Mesothelial cell of epicardium (in vitro differentiated cells): ENCODE measurements at places on chromosomes 7 and 10.

DNA sequence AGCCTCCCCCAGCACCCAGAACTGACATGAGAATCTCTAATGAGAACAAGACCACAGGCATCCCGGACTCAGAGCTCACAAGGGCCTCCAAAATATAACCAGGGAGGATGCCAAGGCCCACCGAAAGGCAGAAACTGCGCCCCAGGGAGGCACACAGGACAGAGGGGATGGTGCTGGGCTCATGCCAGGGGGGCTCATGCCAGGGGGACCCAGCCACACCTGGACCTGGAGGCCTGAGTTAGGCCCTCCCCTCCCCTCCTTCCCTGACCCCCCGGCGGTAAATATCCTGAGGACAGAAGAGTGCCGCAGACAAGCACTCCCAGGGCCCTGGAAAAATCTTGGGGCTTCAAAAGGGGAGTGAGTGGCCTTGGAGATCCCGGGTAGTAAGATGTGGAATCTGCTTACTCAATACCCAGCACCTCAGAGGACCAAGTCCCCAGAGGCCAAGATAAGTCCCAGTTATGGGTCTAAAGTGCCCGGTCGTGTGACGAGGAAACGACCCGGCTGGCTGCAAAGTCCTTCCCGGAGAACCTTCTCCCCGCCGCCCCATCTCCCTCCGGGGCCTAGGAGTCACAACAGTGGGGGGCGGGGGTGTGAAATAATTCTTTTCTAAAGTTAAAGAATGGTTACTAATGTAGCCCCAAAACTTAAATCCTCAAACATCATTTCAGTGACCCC is 11.9 kb downstream of the PDGFA start:
- DNase-seq: no peak

DNA sequence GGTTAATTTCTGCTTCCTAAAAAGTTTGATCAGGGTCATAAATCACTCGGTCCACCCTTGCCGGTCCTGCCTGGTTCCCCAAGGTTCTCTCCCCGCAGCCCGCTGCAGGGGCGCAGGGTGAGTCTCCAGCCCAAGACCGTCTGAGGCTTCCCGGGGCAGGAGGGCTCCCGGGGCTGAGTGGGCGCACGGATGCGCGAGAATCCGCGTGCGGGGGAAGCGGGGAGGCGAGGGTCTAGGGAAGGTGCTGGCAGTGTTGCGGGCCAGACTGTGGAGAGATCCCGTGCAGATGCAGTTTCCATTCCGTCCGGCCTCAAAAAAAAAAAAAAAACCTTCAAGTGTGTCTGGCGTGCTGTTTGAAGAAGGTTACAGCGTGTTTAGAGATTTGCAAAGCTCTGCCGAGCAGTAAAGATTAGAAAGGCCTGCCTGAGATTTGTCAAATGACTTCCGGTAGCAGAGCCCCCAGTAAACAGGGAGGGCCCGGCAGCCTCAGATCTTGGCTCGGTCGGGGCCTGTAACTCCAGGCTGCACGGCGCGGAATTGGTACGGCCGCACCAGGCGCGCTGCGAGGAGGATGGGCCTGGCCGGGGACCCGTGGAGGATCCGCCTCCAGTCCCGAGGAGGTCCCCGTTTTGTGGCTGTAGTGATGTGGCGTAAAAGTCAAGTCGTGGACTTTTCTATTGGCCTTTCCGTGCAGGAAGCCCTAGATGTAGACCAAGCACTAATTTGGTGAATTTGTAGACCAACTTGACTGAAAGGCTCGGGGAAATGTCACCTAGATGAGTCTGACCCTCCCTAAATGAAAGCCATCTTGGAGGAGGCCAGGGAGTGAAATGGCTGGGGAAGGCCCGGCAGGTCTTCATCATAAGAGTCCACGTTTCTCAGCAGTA is 293.2 kb upstream of the NFE2L3 start:
- DNase-seq: no peak

- no peak for DNase-seq
Measured at GRCh38 chr10:124700293-124701037, 43.7 kb downstream of the FAM53B start.

- no peak for DNase-seq
Measured at GRCh38 chr10:103278537-103278823, 1.5 kb downstream of the INA start.

DNA sequence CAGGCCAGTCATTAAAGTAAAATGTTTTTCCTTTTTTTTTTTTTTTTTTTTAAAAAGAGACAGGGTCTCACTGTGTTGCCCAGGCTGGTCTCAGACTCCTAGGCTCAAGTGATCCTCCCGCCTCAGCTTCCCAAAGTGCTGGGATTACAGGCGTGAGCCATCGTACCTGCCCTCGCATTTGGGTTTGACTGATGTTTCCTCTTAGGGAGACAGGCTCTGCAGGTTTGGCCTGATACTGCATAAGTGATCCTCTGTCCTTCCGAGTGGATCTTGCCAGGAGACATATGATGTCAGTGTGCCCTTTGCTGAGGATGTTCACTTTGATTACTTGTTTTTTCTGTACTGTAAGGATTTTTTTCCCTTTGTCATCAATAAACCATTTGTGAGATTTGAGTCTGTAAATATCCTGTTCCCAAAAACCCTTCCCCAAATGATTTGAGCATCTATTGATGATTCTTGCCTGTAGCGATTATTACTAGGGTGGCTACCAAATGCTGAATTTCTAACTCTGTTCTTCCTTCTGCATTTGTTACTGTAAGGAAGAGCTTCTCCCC is 19.7 kb downstream of the LIMK1 start:
- no peak for DNase-seq

DNA sequence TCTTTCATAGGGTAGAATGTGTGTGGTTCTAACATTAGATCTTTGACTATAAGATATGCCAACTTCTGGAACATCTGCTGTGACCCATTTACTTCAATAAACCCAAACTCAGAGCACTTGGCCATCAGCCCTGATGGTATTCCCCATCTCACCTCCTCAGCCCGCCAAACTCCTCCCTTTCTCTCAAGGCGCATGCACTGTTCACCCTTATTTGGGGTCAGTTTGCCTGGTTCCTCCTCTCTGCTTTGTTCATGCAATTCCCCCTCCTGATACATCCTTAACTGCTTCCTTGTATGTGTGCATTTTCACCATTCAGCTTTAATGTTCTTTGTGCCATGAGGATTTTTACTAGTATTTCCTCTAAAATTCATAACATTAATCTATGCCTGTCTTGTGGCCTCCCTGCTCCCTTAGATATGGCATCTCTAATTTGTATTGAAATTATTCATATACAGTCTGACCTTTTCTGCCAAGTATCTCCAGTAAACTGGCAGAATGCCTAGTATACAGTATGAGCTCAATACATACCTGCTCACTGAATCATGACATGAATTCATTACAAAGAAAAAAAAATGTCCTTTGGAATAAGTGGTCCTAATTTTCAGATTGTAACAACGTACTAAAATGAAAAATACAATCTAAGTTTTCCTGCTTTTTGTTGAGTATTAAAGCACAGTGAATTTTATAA is 336.8 kb upstream of the IGFBP3 start:
- DNase-seq: no peak

GRCh38 chr10:13272164-13272571 is 27.7 kb downstream of the PHYH start:
- DNase-seq: no peak

DNA sequence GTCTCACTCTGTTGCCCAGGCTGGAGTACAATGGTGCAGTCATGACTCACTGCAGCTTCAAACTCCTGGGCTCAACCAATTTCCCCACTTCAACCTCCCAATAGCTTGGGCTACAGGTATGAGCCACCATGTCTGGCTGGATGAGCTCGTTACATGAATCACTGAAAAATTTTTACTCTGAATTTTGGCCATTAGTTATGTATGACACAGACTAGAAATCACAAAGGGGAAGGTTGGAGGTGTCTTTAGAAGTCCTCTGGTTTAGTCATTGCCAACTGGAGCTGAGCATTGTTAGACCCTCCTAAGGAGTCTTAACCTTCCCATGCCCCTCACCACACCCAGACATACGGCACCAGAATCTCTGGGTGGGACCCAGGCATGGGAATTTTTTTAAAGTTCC is 34.7 kb downstream of the SVIL start:
- DNase-seq: no peak

- DNase-seq: no peak
Measured at GRCh38 chr7:23242935-23243334, 3.6 kb upstream of the GPNMB start.

DNA sequence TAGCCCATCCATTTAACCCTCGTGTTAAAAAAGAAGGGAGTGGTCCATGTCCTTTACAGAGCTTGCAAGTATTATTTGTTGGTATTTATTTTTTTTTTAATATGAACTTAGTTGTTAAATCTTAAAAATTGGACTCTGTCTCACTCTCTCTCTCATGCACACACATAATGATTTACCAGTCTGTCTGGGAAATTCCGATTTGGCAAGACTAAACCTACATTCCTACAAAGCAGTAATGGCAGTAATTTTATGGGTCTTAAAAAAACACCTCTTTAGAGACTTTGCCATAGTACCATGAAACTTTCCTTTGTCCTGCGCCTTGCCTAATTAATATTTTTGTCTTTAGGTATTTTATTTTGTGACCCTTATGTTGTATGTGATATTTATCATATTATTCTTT is 239.5 kb upstream of the PPP1R3A start:
- DNase-seq: no peak

- DNase-seq: peak; percentile 87
Measured at GRCh38 chr7:30564243-30564892, 30.3 kb upstream of the GARS1 start.

DNA sequence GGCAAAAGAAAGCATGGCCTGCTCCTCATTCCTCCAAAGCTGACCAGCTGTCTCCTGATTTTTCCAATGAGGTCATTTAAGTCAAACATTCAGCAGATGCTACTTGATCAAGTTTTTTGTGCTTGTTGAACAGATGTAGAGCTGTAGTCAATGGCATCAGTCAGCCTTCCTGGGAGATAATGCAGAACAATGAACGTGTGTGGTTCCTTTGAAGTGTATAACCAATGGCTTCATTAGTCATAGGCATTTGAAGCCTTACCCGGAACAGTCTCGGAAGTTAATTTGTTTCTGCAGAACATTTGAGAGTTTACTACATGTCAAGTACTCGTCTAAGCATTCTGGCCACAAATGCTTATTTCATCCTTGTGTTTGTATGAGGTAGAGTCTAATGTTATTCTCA is 227.1 kb downstream of the ADRA2A start:
- no peak for DNase-seq

DNA sequence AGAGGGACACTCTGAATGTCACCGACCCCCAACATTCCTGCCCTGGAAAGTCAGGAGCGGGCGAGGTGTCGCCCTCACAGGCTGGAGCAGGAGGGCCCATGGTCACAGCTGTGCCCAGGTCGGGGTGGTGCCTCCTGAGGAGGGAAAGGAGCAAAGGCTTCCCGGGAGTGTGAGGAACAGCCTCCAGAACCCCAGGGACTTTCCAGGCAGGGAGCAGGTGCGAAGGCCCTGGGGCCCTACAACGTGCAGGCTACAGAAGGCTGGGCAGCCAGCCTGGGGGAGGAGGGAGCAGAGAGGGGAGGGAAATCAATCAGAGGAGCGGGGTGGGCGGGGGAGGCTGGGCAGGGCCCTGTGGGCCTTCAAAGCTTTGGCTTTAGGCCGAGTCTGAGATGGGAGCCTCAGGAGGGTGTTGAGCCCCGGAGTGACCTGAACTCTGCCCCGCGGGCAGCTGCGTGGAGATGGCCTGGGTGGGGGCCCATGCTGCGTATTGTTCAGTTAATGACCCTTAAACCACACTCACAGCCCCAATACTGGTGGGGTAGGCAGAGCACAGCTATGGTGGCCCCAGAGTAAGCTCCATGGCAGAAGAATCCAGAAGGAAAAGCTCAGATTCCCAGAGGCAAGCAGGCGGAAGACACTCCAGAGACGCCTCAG is 44.2 kb upstream of the PPP2R2D start:
- no peak for DNase-seq

DNA sequence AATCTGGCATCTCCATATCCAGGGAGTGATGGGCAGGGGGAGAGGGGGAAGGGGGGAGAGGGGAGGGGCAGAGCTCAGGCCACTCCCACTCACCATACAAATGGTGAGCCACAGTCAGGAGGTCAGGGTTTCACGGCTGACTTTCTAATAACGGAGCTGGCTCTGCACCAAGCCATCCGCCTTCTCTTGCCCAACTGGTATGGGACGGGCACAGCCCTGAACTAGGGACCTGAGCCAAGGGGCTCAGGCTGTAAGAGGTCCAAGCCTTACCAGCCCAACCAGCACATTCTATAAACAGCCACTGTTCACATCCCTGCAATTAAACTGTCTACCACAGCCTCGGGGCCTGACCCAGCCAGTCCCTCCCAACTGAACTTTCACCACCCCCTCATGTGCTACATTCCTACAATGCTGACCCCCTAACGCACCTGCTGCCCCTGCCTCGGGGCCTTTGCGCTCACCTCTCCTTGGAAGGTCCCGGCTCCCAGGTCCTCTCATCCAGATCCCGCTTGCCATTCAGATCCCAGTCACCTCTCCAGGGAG is 32.5 kb downstream of the RGS10 start:
- no peak for DNase-seq

DNA sequence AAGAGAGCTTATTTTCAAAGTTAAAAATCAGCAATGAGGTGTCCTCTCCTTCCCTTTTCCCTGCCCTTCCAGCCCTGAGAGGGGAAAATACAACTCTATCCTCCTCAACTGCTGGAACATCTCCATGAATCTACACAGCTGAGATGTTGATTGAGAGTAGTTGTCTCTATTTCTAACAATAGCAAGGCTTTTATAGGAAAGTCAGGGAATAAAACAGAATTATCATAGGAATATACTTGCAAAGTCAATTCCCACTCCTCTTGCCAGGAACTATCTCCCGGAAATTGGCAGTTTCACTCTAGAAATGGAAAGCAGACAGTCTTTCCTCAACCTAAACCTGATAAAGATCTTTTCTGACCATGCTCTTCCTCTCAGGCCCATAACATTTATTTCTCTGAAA is 8.8 kb downstream of the HGF start:
- no peak for DNase-seq
